ENCODE measurements at places on chromosomes 5 and 9. TPM values are rescaled to one million over a fixed set of nuclear protein-coding genes. Genes with fewer than 3 reads are reported as not detected.

Gene INSYN2B
- not detected for total RNA-seq

Gene GABRA1
- not detected for total RNA-seq

- DNase-seq, result no peak
Observed at GRCh38 chr9:82538634-82539033, 524.3 kb downstream of the RASEF start.

Gene SLC27A6
- total RNA-seq, result not detected

DNA sequence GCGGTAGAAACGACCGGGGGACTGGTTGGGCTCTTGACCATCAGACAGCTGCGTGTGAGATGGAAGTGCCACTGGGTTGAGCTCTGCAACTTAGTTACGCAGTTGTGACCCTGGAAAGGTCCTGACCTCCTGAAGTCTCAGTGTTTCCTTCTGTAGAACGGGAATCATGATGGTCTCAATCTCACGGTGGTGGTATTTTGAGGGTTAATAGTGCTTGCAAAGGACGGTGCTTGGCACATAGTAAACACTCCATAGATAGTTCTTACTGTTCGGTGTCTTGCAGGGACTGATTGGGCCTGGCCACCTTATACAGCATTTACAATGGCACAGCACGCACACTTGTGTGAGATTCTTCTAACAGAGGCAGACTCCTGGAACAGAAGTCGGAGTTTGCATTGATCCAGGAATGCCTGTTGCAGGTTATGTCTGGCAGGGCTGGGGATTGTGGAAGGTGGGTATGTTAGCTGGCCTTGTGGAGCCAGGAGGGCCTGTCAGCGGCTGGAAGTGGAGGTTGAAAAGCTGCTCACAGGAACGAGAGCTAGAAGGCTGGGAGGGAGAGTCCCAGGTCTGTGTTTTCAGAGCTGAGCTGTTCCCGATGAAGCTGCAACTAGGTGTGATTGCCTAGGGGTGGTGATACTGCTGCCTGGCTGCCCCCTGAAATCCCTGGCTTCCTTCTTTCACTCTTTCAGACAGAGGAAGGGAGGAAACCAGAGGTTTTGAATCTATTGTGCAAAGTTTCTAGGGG lies 962 bp upstream of the TXN start:
- DNase-seq, result no peak

DNA sequence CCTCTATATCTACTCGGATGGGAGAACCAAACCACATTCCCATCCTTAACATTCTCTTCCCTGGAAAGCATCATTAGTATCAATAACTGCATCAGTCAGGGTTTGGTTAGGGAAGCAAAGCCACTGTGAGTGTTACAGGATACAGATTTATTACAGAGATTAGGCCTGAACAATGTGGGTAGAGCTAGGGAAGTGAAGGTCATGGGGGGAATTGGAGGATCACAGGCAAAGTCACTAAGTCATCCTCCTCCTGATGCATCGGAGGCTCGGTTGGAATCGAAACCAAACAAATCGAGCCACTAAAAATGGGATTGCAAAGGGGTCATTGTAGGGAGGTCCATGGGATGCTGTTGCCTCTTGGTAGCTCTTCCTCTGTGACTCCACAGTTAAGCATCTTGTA lies 61.8 kb upstream of the ZBTB43 start:
- no peak for DNase-seq

GRCh38 chr9:124659099-124659659 lies 111.9 kb downstream of the NR6A1 start:
- DNase-seq, result peak; percentile 81

GRCh38 chr5:55141945-55142690 lies 17.9 kb upstream of the GPX8 start:
- no peak for DNase-seq

Gene BAAT
- total RNA-seq, result 0.26 TPM

DNA sequence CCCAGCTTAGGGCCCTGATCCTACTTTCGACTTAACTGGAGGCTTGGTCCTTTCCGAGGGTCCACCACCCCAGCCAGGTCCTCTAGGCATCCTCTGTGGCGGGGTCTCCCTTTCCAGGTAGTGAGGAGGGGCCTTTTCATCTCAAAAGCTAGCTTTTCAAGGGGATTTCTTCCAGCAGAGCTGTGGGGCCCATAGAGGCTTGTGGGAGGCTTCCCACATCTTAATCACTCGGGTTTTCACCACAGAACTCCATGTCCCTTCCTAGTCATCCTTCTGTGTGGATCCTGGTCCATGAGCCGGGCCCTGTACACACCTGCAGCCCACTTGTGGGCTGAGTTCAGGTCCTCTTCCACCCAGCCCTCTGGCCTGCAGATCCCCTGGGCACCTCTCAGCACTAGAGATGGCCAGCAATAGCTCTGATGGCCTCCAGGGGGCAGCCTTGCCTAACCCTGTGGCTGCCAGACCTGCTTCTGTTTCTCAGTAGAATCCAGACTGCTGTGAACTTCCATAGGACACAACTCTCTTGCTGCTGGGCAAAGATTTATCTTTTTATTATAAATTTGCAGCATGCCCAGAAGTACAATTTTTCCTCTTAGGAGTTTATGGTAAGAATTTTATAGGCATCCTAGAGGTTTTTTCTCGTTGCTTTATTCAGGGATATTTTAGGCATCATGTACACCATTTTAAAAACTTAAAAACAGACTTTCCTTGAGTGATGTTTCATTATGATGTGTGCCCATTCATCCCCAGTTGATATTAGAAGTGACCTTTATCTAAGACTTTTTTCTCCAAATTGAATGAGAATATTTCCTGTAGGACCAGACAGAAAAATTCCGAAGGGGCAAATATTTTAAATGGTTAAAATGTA lies 208.9 kb downstream of the TRIO start:
- no peak for DNase-seq

GRCh38 chr5:73280821-73281746 lies 108.1 kb downstream of the TMEM174 start:
- no peak for DNase-seq

- peak; percentile 26 for DNase-seq
Observed at GRCh38 chr5:68406767-68407241, 191.2 kb downstream of the PIK3R1 start.

Gene SOHLH1
- not detected for total RNA-seq

DNA sequence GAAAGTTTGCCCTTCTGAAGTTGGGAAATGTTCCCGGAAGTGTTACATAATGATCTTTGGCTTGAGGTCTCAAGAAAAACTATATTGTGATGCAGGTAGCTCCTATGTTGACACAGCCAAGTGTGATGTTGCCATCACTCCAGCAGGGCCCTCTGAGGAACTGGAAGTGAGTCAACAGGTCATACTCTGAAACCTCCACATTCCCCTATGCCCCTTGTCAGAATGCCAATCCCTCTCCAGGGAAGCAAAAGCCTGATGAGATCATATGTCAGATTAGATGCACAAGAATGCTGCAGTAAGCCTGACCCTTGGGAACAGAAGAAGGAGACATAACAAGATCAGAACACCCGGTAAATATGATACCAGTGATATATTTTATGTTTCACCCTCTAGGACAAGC lies 66.8 kb upstream of the ITGA2 start:
- DNase-seq, result no peak

Gene SLIT3
- total RNA-seq, result 0.05 TPM

GRCh38 chr5:177367981-177368868 lies 10.5 kb downstream of the RGS14 start:
- no peak for DNase-seq

- no peak for DNase-seq
Observed at GRCh38 chr9:107239474-107239873, 43.6 kb upstream of the RAD23B start.

GRCh38 chr9:109974143-109974917 lies 194.3 kb downstream of the PALM2AKAP2 start:
- peak; percentile 99 for DNase-seq

Gene ARL14EPL
- not detected for total RNA-seq

DNA sequence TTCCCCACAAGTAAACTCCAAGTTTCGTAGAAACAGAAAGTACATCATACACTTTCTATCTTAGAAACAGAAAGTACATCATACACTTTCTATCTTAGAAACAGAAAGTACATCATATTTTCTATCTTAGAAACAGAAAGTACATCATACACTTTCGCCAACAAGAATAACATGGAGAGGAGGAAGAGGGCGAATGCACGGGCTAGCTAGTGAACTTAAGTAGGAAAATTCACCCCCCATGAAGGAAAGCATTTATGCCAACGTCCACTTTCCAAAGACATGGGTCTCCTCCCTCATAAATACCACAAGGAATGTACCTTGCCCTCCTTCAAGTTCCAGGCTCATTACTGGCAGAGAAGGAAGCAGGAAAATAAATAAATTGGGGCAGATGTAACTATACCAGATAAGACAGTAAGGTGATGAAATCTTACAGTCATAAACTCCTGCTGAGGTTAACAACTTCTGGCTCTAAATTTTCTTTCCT lies 64.7 kb downstream of the FRMD3 start:
- peak; percentile 28 for DNase-seq

DNA sequence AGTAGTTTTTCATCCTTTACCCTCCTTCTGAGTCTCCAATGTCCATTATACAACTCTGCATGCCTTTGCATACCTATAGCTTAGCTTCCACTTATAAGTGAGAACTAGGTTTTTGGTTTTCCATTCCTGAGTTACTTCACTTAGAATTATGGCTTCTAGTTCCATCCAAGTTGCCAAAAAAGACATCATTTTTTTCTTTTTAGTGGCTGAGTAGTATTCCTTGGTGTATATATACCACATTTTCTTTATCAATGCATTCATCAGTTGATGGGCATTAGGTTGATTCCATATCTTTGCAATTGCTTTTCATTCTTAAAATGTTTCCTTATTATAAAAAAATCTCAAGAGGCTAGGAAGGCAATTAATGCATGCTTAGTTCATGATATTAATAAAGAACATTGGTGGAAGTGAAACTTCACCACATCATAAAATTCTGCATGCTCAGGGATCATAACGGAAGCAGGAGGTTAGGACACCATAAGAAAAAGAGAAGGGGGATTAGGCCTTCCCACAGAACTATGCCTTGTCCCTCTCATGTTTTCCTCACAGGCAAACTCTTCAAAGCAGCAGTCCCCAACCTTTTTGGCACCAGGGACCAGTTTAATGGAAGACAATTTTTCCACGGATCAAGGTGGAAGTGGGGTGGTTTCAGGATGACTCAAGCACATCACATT lies 105.2 kb downstream of the FRMD3 start:
- no peak for DNase-seq

Gene SREK1
- total RNA-seq, result 59.0 TPM

- no peak for DNase-seq
Observed at GRCh38 chr9:1013021-1013420, 36.6 kb downstream of the DMRT3 start.

- no peak for DNase-seq
Observed at GRCh38 chr9:14356351-14357265, 42.7 kb upstream of the NFIB start.

Gene LCN2
- not detected for total RNA-seq

Data from GM12878 (cell line).